ENCODE measurements at places on chromosomes 3 and 15.

DNA sequence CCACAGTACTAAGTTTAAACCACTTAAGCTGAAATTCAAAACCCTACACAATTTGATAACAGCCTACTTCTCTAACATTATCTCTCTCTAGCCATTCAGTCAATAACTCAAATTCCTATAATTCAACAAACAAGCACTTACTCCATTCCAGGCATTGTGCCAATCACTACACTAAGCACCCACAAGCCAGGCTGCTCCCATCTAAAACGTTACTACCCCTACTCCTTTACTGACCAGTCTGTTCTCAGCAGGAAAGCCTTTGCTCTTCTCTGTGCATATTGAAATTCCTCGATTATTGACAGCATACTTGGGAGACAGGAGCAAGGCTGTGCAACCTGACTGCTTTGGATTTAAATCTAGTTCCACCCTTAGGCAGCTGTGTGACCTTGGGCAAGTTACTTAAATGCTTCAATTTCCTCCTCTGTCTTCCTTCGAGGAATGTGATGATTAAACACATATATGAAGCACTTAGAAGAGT, 177.2 kb upstream of the THBS1 start:
- no peak for DNase-seq

DNA sequence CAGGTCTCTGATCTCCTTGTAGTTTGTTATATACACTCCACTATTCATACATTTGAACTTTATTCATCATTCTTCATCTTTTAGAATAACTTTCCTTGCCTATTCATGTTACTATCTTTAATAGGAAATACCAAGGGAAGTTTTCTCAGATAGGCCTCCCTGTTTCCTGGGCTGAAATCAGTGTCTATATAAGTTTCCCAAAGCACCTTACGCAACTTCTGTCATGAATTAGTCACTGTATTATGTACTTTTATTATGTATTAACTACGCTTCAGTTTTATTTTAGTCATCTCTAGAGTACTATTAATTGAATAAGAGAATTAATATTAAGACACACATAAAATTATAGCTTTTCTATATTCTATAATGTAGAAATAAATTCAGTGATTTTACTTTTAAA, 1481.5 kb downstream of the OTOL1 start:
- DNase-seq, result no peak

DNA sequence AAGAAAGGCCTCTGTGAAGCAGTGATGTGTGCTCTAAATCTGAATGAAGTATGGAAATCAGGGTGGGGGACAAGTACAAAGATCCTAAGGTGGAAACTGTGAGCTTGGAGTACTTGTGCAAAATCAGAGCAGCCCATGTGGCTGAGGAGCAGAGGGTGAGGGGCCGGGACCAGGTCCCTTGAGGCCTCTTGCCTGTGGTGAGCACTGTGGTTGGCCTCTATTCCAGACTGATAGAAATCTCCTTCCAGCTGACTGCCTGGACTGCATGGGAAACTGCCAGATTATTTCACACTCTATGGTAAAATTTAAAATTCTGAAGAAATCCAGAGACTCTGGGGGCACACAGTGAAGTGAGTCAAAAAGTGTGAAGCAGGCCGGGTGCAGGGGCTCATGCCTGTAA, 81.4 kb downstream of the TM4SF4 start:
- no peak for DNase-seq

GRCh38 chr3:30610702-30611368, 4.4 kb downstream of the TGFBR2 start:
- no peak for DNase-seq

DNA sequence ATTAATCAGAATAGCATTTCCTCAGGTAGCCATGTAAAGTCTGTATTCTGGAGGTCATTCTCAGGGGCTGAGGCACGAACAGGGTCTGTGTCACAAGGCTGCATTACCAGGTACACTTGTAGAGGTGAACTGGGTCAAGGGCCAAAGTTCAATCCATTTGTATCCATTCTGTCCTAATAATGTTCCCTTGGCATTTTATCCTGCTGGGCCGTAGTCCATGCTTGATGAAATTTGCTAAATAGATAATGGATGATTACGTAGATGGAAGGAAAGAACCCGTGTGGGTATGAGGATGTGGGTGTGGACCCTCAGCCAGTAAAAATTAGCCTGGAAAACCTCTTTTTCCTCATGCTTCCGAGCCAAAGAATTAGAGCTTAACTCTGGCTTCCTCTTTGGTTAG, 785.9 kb downstream of the GRM7 start:
- no peak for DNase-seq

- no peak for DNase-seq
These were observed 64.1 kb downstream of the CCDC33 start for GRCh38 chr15:74300057-74300795.

- DNase-seq, result no peak
These were observed 173.2 kb downstream of the APBA2 start for GRCh38 chr15:29058903-29059539.

- no peak for DNase-seq
These were observed 48.5 kb downstream of the MBNL1 start for GRCh38 chr3:152317184-152317583.

- no peak for DNase-seq
These were observed 4.9 kb upstream of the CHSY1 start for GRCh38 chr15:101256757-101257156.

DNA sequence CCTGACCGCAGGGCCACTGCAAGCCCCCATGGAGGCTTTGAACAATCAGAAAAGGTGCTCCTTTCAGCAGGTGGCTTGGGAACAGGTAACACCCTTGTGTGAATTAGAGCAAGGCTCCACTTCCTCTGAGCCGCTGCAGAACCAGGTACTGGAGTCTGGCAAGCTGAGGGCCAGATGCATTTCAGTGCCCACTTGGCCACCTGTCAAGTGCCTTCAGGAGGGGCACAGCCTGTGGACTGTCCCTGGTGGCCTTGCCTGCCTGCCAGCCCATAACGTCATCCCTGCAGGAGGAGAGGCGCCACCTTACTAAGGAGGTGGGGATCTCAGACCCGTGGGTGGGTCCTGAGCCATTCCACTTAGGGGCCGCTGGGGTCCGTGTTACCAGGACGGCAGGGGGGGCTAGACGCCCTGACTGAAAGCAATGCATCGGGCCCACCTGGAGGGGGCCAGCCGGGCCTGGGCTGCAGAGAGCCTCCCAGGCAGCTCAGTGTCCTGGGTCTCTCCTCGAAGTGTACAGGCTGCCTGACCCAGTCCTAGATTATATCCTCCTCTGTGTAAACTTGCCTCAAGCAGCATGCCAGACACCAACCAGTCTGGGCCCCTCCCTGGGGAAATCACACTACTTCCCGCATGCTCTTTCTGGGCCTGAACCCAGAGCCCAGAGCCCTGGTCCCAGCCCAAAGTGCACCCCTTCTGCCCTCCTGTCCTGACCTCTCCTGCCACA, 16.1 kb downstream of the SPTBN5 start:
- no peak for DNase-seq

GRCh38 chr15:38254051-38254883, 1.6 kb downstream of the SPRED1 start:
- peak; percentile 62 for DNase-seq

- DNase-seq, result no peak
These were observed 32.8 kb downstream of the IFT57 start for GRCh38 chr3:108189440-108189839.

DNA sequence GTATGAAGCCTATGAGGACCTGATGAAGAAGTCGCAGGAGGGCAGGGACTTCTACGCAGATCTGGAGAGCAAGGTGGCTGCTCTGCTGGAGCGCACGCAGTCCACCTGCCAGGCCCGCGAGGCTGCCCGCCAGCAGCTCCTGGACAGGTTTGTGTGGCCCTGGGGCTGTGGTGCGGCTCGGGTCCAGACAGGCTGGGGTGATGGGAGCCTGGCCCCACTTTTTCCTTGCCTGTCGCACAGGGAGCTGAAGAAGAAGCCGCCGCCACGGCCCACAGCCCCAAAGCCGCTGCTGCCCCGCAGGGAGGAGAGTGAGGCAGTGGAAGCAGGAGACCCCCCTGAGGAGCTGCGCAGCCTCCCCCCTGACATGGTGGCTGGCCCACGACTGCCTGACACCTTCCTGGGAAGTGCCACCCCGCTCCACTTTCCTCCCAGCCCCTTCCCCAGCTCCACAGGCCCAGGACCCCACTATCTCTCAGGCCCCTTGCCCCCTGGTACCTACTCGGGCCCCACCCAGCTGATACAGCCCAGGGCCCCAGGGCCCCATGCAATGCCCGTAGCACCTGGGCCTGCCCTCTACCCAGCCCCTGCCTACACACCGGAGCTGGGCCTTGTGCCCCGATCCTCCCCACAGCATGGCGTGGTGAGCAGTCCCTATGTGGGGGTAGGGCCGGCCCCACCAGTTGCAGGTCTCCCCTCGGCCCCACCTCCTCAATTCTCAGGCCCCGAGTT, 29.0 kb downstream of the PTPN23 start:
- no peak for DNase-seq

DNA sequence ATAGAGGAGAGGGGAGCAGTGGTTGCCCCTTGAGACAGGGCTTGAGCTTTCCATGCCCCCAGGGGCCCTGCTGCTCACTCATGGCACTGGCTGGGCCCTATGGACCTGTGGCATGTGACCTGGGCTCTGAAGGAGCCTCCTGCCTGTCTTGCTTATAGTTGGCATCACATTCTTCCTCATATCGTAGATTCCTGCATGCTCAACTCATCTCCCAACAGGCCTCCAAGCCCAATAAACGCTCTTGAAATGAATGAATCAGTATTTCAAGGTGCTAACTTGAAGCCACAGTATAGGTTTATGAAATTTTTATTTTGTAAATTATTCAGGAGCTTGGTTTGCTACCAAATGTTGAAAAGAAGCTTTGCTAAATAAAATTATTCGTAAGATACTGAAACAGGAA, 93.3 kb upstream of the SLC7A14 start:
- DNase-seq, result no peak

GRCh38 chr3:50557915-50558314, 9.6 kb downstream of the C3orf18 start:
- no peak for DNase-seq

- DNase-seq, result no peak
These were observed 2.1 kb downstream of the PHC3 start for GRCh38 chr3:170179432-170179831.

DNA sequence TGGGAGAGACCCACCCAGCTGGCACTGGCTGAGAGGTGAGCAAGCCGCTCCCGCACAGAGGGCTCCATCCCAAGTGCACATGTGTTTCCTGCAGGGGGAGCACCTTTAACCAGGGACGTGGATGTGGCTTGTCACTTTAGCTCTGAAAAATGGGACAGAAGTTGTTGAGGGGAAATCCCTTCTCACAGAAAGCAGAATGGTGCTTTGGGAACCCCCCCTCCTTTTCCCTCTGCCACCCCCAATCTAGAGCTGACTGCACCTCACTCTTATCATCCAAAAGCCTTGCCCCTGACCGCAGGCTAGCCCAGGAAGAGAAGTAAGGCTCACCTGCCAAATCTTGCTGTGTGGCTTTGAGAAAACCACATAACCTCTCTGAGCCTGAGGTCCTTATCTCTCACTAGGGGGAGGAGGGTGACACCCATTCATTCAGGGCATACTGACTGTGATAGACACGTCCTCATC, 77.9 kb downstream of the RPN1 start:
- no peak for DNase-seq

GRCh38 chr3:27584874-27585273, 100.7 kb upstream of the SLC4A7 start:
- DNase-seq, result no peak

GRCh38 chr3:111151438-111151837, 79.8 kb downstream of the NECTIN3 start:
- no peak for DNase-seq

DNA sequence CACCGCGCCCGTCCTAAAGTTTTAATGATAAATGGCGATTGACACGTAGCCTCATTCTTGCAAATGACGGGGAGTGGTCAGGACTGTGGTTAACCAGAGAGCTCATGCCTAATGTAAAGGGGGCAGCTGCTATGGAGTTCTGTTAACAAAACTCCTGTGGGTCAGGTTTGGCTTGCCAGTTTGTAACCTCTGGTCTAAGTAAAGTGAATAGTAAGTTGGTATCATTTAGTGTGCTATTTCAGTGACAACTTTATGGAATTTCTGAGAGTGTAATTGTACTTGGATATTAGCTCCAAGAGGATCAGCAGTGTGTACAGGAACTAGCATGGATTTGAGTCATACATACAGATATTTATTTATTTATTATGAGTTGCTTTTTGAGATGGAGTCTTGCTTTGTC, 87.9 kb downstream of the RGMA start:
- no peak for DNase-seq

DNA sequence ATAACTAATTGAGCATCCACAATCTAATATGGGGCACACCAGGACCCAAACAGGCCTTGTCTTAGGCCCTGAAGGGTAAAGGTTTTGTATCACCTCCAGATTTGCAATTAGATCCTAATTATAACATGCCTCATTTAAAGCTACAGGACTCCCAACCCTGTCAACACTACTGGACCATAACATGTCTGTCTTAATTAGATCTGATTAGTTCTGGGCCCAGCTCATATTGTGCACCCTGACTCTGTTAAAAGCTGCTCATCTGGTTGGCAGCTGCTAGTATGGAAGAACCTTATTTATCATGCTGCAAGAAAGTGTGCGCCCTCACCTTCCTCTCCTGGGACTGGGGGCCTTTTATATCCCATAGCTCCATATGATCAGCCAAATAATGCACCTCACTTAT, 457.8 kb downstream of the ROBO1 start:
- DNase-seq, result no peak

GRCh38 chr3:125556314-125556713, 36.3 kb upstream of the SNX4 start:
- DNase-seq, result no peak

DNA sequence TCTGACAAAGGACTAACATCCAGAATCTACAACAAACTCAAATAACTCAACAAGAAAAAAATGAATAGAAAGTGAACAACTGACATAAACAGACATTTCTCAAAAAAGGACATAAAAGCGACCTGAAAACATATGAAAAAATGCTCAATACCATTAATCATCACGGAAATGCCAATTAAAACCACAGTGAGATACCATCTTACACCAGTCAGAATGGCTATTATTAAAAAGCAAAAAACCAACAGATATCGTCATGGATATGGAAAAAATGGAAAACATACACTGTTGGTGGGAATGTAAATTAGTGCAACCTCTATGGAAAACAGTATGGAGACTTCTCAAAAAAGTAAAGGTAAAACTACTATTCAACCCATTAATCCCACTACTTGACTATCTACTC, 53.3 kb downstream of the ZNF385D start:
- no peak for DNase-seq

DNA sequence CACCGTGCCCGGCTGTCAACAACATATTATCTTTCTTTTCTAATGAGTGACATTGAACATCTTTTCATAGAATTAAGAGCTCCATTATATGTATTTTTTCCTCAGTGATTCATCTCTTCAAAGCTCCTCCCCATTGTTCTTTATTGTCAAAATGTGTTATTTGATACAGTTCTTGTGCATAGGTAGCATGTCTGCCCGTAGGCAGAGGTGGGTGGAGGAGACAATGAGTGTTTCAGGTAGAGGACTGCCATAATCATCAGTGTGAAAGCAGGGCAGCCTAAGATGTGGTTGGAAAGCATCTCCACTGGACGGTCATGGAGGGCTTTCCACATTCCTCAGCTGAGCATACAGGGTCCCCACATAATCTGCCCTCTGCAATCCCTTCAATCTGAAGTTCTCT, 452.0 kb upstream of the MCTP2 start:
- DNase-seq, result no peak
